ENCODE measurements at places on chromosomes 12 and 14. TPM values are rescaled to one million over a fixed set of nuclear protein-coding genes. Genes with fewer than 3 reads are reported as not detected.

DNA sequence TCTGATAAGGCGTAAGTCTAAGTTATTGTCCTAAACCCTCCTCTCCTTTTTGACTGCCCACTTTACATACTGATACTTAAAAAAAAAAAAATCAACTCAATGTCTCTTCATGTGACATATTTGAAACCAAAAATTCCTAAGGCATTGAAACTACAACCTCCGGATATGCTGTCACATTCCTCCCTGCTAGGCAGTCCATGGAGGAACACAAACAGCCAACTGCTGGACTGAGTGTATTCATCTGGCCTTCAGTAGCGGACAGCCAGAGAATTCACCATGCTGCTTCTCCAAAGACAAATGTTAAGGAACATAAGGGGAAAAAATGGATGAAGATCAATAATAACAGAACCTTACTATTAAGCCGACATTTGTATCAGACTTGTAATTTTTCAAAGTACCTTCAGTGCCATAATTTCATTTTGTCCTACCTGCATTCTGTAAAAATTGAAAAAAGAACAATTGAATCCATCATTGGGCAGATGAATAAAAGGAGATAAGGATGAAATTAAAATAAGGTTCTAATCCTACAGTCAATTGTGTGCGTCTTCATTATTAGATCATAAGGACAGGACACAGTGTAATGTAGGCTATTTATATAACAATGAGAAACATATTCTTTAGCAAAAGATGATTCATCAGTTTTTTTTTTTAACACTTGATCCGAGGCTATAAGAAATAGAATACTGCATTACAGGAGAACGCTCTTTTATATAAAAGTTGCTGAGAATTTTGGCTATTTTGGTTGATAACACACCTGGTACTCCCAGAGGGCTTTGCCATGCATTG is 12.2 kb downstream of the RERG start:
- no peak overlapping the region for H3K4me3 ChIP-seq
- H3K27me3 ChIP-seq: no peaks in the 10 kb centered on the region
- DNase-seq: no peak
- H3K36me3 ChIP-seq: no peaks in the 10 kb centered on the region
- no peaks in the 10 kb centered on the region for H3K4me1 ChIP-seq
- H3K27ac ChIP-seq: peak overlapping the region; percentile 1

DNA sequence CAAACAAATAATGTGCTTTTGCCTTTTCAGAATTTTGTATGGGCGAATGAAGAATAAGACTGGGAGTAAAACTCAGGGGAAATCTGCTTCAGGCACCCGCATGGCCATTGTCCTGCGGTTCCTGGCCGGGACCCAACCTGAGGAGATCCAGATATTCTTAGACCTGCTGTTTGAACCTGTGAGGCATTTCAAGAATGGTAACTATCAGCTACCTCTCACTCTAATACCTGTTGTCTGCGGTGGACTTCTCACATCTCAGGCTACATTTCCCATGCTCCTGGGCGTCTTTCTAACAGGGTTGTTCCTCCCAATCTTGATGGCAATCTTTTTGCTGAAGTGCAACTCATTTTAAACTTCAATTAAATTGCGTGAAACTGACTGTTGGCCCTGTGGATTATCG is 47.1 kb downstream of the UTP20 start:
- H3K4me3 ChIP-seq: no peak overlapping the region
- H3K27ac ChIP-seq: no peak overlapping the region
- H3K4me1 ChIP-seq: no peaks in the 10 kb centered on the region

The GTF2H3 gene
- 27.3 TPM for total RNA-seq

The ZC3H10 gene
- total RNA-seq: 3.5 TPM

- H3K4me3 ChIP-seq: no peak overlapping the region
- H3K4me1 ChIP-seq: no peaks in the 10 kb centered on the region
- no peak overlapping the region for H3K27ac ChIP-seq
- no peak for DNase-seq
- H3K36me3 ChIP-seq: no peaks in the 10 kb centered on the region
- no peaks in the 10 kb centered on the region for H3K27me3 ChIP-seq
Observed at GRCh38 chr12:80862531-80862930, 75.2 kb downstream of the LIN7A start.

GRCh38 chr14:75380656-75381055 is 47.2 kb upstream of the JDP2 start:
- H3K4me3 ChIP-seq: no peak overlapping the region
- DNase-seq: no peak
- no peaks in the 10 kb centered on the region for H3K27me3 ChIP-seq
- H3K36me3 ChIP-seq: no peaks in the 10 kb centered on the region

DNA sequence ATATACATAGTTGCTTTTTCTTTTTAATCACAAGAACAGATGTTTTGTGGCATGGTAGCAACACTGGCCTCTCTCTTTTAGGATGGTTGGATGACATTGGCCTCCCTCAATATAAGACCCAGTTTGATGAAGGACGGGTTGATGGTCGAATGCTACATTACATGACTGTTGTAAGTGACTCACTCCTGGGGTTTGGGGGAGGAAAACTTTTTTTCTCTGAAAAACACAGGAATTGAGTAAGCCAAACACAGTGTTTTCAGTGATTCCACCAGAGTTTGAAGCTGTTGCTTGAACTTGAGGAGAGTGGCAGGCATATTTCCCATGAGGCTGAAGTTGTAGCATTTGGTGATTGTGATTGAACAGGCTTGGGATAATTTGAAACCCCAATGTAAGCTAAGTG is 13.7 kb upstream of the REP15 start:
- H3K36me3 ChIP-seq: no peaks in the 10 kb centered on the region
- no peaks in the 10 kb centered on the region for H3K4me1 ChIP-seq
- no peak overlapping the region for H3K4me3 ChIP-seq
- H3K27me3 ChIP-seq: no peaks in the 10 kb centered on the region
- H3K27ac ChIP-seq: no peak overlapping the region

The GZMH gene
- total RNA-seq: 0.53 TPM

The WSCD2 gene
- total RNA-seq: 0.15 TPM

- no peak overlapping the region for H3K4me3 ChIP-seq
- H3K36me3 ChIP-seq: no peaks in the 10 kb centered on the region
- H3K4me1 ChIP-seq: no peaks in the 10 kb centered on the region
- DNase-seq: peak; percentile 45
- H3K27ac ChIP-seq: no peak overlapping the region
- H3K27me3 ChIP-seq: no peaks in the 10 kb centered on the region
Observed at GRCh38 chr12:30989754-30990153, 63.2 kb downstream of the TSPAN11 start.

The ASCL1 gene
- total RNA-seq: 0.53 TPM

The MAP3K9 gene
- 10.6 TPM for total RNA-seq

The SLC25A21 gene
- total RNA-seq: 0.82 TPM

DNA sequence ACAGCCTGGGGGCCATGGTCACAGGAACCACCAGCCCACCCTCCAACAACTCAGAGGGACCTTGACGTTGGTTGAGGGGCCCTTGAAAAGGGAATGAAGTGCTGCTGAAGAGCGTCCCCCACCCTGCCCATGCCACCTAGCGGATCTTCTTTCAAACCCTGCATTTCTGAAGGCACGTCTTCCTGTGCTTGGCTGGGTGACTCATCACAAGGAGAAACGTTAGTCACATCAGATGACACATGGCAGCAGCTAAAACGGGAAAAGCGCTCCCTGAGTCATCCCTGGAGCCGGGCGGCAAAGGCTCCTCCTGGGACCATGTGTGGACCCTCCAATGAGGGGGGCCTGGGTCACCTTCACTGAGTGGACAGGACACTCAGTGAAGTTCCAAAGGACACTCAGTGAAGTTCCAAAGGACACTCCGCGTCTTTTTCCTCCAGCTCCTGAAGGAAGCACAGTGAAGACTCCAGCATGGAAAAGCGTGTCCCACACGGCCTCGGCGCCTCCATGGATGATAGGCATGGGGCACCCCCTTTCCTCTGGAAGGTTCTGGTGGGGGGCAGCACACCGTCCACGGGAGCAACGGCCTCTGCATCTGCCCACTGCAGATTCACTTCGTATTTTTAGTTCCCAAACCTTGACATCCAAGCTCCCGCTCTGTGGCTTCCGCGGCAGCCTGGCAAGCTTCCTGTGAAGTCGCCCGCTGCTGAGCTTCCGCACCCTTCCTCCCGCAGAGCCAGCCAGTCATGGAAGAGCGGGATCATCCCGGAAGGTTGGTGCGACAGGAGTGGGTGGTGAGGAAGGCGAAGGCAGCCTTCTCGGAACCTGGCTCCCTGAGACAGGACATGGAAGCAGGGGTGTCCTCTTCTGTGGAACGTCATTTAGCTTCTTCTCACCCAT is 383.4 kb downstream of the VRK1 start:
- H3K27me3 ChIP-seq: no peaks in the 10 kb centered on the region
- H3K4me3 ChIP-seq: no peak overlapping the region
- H3K36me3 ChIP-seq: no peaks in the 10 kb centered on the region
- no peaks in the 10 kb centered on the region for H3K4me1 ChIP-seq
- no peak overlapping the region for H3K27ac ChIP-seq

DNA sequence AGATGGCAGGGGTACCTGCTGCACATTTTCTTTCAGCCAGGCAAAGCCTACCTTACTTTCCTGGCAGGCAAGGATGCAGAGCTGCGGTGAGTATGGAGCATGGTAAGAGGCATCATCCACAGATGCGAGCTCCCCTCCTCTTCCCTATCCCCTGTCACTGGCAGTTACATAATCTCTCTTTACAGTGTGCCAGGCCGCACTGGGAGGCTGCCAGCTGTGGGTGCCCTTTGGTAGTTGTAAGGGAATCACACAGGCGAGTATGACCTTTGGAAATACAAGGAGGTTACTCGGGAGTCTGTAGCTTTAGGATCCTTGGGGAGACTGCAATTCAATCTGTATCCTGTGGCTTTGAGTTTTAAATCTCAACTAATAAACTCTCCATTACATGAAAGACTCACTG is 132.5 kb downstream of the KTN1 start:
- H3K27me3 ChIP-seq: no peaks in the 10 kb centered on the region
- DNase-seq: no peak
- no peak overlapping the region for H3K4me3 ChIP-seq

- no peaks in the 10 kb centered on the region for H3K27me3 ChIP-seq
- no peak overlapping the region for H3K27ac ChIP-seq
Observed at GRCh38 chr14:37032863-37033262, 139.5 kb downstream of the SLC25A21 start.

DNA sequence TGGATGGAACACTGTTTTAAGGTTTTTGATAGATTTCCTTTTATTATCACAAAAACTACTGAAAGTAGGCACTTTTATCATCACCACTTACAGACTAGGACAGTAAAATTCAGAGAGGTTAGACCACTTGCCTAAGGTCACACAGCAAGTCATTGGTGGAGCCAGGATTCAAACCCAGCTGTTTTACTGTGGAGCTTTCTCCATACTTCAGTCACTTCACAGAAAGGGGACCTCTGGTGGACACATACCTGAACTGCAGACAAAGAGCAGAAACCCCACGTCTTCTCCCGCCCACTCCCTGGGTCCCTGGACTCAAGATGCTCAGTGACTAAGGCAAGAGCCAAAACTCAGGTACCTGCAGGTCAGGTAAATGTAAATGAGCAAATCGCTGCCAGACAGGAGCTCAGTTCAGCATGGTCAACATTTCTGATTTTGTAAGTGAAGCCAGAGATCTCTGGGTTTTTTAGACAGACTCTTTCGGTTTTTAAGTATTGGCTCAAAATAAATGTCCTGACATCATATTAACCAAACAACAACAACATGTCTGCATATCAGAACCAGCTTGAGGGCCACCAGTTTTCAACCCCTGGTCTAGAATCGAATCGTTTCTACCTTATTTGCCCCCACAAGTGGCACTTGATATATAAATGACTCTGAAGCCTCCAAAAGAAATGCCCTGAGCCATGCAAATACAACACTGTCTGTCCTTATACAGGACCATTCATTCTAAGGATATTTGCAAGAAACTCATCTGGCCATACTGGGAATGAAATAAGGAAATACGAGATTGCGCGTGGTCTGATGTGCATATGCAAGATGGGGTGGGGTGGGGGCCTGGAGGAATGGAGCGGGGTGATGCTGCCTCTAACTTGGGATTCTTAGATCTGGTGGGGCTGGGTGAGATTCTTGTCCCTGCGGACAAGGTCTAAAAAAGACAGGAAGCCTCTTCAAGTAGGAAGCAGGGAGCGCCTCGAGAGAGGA is 110.9 kb downstream of the KSR2 start:
- no peaks in the 10 kb centered on the region for H3K27me3 ChIP-seq
- DNase-seq: peak; percentile 58
- no peaks in the 10 kb centered on the region for H3K4me1 ChIP-seq
- no peak overlapping the region for H3K4me3 ChIP-seq
- H3K27ac ChIP-seq: no peak overlapping the region
- no peaks in the 10 kb centered on the region for H3K36me3 ChIP-seq

The MYL2 gene
- not detected for total RNA-seq

The L3HYPDH gene
- total RNA-seq: 8.7 TPM

- H3K27me3 ChIP-seq: no peaks in the 10 kb centered on the region
- no peaks in the 10 kb centered on the region for H3K4me1 ChIP-seq
- no peak overlapping the region for H3K27ac ChIP-seq
Observed at GRCh38 chr14:42804141-42804540, 1197.5 kb downstream of the LRFN5 start.

The OR6C74 gene
- not detected for total RNA-seq

DNA sequence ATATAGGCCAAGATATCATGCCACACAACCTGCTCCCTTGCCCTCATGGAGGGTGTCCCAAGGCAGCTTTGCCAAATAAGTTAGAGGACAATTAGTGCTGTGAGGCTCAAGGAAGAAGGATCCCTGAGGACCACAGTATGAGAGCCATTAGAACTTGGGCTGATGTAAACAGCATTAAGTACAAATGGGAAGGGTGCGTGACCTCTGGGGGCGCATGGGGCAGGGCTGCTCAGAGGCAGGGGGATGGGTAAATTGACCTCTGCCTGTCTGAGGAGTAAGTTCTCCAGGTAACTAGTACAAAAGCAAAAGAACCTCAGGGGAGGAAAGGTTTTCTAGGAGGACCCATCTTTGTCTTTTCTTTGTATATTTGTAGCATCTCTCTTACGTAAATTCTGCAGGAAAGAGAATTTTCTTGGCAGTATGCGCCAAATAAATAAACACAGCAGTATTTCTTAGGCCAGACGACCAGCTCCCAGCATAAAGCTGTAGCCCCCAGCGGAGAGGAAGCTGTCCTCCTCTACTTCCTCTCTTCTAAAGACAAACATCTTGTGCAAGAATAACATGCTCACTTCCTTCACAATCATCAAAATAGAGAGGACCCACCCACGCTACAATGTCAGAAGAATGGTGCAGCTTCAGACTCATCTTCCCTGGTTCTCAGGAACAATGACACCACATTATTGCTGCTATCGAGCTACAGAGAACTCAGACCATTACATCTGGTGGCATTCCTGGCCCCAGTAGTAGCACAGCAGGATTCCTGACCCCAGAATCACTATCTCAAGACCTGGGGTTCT is 16.4 kb upstream of the VWF start:
- no peak for DNase-seq
- H3K27ac ChIP-seq: peak overlapping the region; percentile 63
- no peaks in the 10 kb centered on the region for H3K27me3 ChIP-seq
- no peaks in the 10 kb centered on the region for H3K36me3 ChIP-seq
- H3K4me1 ChIP-seq: no peaks in the 10 kb centered on the region
- H3K4me3 ChIP-seq: no peak overlapping the region

The MYO1H gene
- not detected for total RNA-seq

All from colonic mucosa (tissue), 4 donors.